ENCODE measurements at places on chromosomes 7 and 10.

DNA sequence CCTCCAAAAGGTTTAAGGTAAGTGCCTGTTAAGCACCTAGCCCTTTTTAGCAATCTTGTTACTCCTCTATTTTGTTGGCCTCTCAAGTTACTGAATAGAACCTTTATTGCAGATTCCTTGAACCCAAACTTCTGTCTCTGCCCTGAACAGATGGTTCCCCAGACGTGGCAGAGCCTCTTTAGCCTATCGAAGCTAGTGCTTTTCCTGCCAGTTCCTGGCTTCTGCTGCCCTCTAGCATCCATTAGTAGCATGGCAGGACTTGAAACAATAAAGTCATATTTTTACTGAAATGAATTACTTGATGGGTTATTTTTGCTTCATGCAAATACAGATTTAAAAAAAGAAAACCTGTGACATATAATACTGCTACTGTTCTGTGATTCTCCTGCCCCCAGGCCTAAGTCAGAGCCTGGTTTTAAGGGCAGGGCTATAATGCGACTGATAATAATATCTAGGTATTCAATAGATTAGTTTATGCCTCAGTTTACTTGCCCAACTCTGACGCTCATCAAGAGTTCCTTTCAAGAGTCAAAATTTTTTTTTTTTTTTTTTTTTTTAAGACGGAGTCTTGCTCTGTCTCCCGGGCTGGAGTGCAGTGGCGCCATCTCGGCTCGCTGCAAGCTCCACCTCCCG is 84.3 kb upstream of the PHF14 start:
- DNase-seq = peak; percentile 49

DNA sequence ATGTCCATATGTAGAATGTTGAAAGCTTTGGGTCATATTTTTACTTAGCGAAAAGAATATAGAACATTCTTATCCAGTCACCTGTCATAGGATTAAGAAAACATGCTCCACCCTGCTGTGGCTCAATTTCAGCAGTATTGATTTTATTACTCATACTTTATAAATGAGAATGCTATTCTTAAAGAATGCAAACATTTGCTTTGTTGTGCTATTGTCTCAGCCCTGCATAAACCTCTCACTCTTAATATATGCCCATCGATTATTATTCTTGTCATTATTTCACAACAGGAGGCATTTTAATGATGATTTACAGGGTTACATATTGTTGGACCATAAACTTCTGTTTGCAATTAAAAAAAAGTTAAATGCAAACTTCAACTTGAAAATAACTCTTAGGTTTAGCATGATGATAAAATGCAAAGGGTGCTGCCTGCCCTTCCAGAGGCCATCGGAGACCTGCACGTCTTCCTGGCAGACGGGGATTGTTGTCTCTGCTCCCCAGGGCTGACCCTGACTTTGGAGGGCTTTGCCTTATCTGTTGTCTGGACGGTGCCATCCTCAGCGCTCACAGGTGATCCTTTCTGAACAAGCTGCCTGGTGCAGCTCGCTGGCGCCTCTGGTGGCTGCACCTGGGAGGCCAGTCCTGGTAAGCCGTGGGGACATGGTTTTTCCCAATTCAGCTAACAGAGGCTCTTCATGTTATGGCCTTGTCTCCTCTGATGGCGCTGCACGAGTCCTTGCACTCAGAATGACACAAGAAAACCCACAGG is 50.0 kb upstream of the SHH start:
- DNase-seq = no peak

DNA sequence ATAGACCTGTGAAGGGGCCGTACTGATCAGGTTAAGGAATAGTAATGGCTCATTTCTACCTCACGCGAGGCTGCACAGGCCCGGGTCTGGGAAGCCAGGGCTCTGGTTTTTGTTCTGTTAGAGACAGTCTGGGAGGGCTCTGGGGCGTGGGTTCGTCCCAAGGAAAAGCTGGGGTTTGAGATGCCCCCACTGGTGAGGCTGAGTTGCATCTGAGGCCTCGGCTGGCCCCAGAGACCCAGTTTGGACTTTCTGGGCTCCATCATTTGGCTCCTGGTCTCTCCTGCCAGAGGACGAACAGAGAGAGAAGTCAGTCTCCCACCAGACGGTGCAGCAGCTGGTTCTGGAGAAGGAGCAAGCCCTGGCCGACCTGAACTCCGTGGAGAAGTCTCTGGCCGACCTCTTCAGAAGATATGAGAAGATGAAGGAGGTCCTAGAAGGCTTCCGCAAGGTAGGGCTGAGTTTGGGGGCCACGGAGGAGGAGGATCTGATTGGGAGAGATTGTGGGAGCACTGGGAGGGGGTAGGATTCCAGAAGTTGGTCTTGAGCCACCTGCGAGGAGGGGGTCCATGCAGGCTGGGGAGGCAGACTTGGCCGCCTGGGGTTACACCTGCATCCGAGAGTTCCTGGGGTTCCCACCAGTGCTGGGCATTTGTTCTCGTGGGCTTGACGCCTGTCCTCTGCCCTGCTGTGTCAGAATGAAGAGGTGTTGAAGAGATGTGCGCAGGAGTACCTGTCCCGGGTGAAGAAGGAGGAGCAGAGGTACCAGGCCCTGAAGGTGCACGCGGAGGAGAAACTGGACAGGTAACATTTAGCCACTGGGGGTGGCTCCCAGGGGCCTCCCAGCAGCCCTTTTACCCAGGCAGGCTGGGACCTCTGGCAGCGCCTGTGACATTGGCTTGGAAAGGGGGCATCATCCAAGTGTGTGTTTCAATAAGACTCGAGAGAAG is 22.5 kb upstream of the BTBD16 start:
- no peak for DNase-seq

GRCh38 chr7:98369726-98370125 is 31.2 kb downstream of the BAIAP2L1 start:
- DNase-seq = no peak

- no peak for DNase-seq
These were observed 1.1 kb upstream of the GPRIN2 start for GRCh38 chr10:46557319-46558121.

- no peak for DNase-seq
These were observed 351.8 kb downstream of the INHBA start for GRCh38 chr7:41351091-41351490.

DNA sequence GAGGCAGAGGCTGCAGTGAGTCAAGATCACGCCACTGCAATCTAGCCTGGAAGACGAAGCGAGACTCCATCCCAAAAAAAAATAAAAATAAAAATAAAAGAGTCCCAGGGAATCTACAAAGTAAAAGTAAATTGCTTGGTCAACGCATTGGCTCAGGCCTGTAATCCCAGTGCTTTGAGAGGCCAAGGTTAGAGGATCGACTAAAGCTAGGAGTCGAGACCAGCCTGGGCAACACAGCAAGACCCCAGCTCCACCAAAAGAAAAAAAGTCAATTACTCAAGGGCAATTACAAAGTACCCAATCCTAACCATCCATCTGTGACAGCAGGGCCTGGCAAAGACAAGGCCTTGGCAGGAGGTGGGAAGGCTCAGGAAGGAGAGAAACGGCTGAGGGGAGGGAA is 127.6 kb upstream of the CALN1 start:
- DNase-seq = no peak

DNA sequence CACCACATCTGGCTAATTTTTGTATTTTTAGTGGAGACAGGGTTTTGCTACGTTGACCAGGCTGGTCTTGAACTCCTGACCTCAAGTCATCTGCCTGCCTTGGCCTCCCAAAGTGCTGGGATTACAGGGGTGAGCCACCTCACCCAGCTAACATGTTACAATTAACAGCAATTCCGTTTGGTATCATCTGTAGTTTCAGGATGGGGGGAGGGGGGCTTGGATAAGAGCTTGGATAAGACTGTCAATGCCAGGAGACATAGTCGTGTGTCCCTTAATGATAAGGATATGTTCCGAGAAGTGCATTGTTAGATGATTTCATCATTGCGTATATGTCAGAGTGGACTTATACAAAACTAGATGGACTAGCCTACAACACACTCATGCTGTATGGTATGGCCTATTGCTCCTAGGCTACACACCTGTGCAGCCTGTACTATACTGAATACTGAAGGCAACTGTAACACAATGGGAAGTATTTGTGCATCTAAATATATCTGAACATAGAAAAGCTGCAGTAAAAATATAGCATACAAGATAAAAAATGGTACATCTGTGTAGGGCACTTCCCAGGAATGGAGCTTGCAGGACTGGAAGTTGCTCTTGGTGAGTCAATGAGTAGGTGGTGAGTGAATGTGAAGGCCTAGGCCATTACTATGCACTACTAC is 103.9 kb upstream of the TNS3 start:
- DNase-seq = no peak

GRCh38 chr10:46171661-46172060 is 115.1 kb upstream of the ANTXRL start:
- no peak for DNase-seq

DNA sequence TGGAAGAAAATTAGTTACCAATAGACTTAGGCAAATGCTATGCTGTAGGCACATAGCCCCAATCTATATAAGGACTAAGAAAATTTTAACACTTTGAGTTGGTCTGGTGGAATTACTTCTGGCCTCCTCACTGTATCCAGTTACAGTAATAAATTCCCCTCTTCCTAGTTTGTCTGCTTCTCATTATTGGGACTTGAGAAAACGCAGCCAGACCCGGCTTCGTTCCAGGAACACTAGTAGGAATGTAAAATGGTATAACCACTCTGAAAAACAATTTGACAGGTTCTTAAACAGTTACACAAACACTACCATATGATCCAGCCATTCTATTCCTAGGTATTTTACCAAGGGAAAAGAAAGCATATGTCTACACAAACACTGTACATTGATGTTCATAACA is 150.2 kb downstream of the VPS50 start:
- no peak for DNase-seq

DNA sequence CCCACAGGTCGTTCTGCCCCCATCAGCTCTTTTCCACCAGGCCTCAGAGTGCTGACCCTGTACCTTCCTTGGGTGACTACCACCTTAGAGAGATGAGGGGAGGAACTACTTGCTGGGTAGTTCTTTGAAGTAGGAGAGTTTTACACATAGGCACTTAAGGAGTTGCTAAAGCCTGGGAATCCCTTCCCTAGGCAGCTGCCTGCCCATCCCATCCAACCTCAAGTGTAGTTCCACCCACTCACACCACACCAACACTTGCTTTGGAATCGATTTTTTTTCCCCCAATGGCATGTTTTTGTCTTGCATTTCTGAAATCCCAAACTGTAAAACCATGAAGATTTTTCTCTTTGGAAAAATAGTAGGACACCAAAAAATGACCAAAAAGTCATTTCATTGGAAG is 47.7 kb downstream of the FBXW4 start:
- DNase-seq = no peak

DNA sequence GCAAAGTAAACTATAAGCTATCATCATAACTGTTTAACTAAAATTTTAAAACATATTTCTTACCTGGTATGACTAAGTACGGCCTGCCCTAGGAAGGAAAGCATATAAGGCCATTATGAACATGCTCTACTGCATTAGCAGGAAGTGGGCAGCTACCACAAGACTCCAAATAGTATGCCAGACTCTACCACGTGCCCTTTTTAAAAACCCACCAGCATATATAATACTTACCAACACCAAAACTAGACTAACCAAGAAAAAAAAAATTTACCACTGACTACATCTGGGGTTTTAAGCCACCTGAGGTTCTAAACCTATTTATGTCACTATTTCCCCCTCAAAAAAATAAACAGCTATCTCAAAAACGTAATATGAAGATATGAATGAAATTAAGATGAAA is 30.1 kb downstream of the NUDCD3 start:
- DNase-seq = peak; percentile 74

DNA sequence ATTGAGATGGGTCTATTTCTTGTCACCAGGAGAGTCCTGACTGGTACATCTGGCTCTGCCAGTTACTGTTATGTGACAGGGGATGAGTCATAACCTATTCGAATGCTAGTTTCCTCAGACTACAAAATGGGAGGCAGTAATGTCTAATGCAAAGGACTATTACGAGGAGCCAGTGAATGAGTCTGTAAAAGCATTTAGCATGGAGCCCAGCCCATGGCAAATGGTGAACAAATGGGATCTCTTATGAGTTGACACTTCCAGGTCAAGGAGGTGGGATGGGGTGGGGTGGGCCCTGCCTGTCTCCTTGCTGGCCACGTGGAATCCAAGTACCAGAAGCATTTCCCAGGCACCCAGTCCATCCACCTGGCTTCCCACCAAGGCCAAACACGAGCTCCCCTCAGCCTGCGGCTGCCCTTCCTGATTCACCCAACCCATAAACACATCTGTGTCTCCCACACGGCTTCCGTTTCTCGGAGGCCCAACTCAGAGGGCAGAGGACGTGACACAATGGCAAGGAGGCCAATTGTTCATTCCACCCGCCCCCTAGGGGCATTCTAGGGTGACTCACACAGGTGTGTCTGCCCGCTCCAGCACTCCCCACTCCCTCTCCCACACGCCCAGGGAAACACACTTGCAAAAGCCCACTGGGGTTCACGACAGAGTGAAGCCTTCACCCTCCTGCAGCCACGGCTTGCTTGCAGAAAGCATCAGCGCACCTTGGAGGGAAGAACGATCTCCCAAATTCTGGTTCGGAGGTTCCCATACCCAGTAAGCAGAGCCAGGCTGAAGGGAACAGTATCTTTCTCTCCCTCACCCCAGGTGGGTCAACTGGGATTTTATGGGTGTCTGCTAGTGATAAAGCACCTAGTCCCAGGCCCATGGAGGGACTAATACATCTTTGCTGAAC is 109.8 kb downstream of the SH3PXD2A start:
- peak; percentile 57 for DNase-seq

DNA sequence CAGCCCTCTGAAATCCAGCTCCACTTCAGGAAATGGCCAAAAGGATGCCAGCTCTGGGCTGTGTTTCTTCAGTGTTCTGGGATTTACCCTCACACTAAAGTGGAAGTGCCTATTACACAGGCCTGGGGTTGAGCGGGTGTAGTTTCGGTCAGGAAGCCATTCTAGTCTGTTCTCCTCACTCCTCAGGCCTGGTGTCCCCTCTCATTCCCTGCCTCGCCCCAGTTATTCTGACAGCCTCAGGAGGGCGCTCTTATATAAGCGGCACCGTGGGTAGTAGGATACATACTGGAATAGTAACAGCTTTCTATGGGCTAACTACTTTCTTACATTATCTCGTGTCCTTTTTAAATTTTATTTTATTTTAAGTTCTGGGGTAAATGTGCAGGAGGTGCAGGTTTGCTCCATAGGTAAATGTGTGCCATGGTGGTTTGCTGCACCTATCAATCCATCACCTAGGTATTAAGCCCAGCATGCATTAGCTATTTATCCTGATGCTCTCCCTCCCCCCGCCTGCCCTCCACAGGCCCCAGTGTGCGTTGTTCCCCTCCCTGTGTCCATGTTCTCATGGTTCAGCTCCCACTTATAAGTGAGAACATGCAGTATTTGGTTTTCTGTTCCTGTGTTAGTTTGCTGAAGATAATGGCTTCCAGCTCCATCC is 12.2 kb upstream of the LGI1 start:
- DNase-seq = no peak
